NCI-H748 treated with DMSO at 0.1 percent for 48 hours (cell line): ENCODE measurements at places on chromosomes 1 and 21.

- no peak for DNase-seq
Measured at GRCh38 chr1:21234779-21235178, 55.5 kb downstream of the ECE1 start.

- DNase-seq, result peak; percentile 49
Measured at GRCh38 chr1:34970829-34971228, 14.3 kb downstream of the TMEM35B start.

DNA sequence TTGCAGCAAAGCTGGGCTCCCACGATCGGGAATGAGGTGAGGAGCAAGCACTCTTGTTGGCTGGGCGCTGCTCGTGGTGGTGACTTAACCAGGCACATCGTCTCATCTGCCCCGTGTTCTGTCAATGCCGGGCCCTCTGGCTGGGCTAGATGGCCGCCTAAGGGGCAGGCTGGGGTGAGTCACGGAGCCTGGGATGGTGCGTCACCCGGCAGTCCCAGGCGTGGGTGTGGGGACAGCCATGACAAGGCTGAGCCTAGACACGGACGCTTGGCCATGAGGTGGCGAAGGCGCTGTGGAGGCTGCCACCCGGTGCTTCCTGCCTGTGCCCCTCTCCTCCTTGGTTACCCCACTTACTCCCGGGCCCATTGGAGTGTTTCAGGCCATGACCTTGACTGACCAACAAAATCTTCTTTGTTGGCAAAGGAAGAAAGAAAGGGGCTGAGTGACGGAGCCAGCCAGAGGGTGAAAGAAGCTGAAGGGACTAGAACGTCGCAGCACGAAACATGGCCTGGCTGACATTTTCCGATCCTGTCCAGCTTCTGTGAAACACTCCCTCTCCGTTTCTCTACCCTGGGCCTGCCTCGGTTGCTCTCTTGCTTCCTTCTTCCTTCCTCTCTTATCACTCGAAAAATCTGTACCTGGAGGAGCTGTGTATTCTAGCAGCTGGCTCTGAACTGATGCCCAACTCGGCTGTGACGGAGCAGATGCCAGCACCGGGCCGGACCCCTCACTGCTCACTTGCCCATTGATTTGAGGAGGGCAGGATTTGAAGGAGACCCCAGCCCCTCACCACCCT, 596 bp downstream of the CD247 start:
- DNase-seq, result no peak

DNA sequence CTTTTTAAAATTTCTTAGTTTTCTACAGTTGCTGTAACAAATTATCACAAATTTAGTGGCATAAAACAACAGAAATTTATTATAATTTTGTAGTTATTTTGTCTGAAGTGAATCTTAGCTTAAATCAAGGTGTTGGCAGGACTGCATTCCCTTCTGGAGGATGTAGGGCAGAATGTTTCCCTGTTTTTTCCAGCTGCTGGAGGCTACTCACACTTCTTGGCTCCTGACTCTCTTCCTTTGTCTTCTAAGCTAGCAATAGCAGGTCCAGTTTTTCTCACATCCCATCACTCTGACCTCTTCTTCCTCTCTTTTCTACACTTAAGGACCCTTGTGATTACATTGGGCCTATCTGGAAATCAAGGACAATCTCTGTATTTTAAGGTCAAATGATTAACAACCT, 84.1 kb downstream of the PKN2 start:
- no peak for DNase-seq

- DNase-seq, result no peak
Measured at GRCh38 chr1:246367041-246367440, 140.0 kb downstream of the SMYD3 start.

GRCh38 chr1:182599339-182599738, 4.8 kb downstream of the RGS16 start:
- DNase-seq, result no peak

GRCh38 chr1:206419250-206419649, 51.0 kb upstream of the IKBKE start:
- DNase-seq, result no peak

DNA sequence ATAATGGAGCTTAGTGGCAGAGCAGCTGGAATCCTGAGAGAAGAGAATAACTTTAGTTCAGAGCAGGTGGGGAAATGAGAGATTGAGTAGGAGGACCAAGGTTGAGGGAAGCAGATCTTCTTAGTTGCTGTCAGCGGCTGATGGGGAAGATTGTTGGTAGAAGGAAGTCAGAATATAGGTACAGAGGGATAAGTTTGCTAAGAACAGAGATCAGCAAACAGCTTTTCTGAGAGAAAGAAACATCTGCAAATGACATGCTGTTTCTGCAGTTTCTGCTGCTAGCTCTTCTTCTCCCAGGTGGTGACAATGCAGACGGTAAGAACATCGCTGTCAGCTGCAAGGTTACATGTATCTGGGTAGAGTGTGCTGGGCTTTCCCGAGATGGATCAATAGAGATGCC, at the start of gene CD1C:
TSS of gene CD1C (plus strand) at position 113 of the 400 bp plus-strand sequence. CDS start at position 255, 142 bp downstream.
- DNase-seq, result no peak

DNA sequence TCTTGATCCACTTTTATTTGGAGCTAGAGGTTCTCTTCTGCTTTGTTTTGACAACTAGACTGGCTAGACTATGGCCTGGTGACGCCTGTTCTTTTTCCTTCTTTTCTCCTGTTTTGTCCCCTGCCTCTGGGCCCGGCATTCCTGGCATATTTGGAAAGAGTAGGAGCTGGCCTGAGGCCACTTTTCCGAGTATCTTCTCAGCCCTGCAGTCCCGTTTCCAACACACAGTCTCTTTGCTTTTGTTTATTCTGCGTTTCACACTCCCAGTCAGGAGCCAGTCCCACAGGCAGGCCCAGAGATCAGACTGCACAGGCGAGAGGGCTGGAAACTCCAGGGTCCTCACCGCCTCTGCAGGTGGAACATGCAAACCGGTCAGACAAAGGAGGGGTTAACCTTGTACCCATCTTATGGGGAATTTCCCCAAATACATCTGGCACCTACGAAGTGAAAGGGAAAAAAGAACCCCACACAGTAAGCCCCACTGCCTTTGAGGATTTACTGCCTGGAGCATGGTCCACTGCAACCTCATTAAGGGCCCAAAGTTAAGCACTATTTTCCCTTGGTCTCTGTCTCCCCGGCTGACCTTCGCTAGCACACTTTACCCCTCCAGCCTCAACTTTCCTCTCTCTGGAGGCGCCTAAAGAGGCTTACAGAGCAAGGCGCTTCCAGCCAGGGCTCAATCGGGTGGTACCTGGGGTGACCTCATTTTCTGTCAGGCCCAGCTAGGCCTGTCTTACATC, 141.1 kb downstream of the TOMM20 start:
- no peak for DNase-seq

DNA sequence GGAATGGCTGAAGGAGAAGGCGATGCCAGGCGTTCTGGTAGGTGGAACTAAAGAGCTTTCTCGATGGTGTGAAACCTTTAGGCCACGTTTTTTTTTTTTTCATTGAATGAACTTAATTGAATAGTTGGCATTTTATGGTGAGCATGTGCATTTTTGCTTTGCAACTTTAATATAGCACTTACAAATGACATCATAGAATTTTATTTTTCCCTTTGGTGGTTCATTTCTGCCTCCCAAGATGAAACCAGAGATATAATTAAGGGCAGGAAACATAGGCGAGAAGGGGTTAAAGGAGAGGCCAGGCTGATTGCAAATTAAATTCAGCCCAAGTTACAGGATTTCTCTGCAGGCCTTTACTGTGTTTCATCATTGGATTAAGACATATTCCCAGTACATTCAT, 85.5 kb upstream of the L1TD1 start:
- DNase-seq, result no peak

- DNase-seq, result no peak
Measured at GRCh38 chr1:21198929-21199328, 22.2 kb upstream of the EIF4G3 start.

GRCh38 chr1:172431721-172432192, 11.3 kb downstream of the C1orf105 start:
- no peak for DNase-seq

GRCh38 chr1:163697137-163697536, 375.4 kb downstream of the NUF2 start:
- DNase-seq, result no peak

DNA sequence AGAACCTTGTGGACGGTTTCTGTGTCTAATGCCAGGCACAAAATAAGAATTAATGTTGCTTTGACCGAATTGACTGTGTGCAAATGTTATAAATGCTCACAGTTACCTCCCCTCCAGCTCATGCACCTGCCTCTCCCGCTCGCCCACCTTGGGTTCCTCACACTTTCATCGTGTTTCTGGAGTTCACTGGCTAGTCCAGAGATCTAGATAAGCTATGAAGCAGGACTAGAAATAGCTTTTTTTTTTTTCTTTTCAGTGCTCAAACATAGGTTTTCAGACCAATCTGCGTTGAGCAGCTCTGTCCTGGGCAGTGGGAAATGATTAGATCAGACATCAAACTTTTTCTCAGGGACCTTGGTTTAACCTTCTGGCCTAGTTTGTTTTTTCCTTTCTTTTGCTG, 11.1 kb downstream of the TENT5C start:
- DNase-seq, result no peak

- DNase-seq, result no peak
Measured at GRCh38 chr1:25001125-25001915, 71.2 kb upstream of the RUNX3 start.

GRCh38 chr1:170296642-170297041, 150.9 kb downstream of the NTMT2 start:
- no peak for DNase-seq

GRCh38 chr1:207871117-207871649, 39.7 kb downstream of the CD34 start:
- DNase-seq, result no peak

DNA sequence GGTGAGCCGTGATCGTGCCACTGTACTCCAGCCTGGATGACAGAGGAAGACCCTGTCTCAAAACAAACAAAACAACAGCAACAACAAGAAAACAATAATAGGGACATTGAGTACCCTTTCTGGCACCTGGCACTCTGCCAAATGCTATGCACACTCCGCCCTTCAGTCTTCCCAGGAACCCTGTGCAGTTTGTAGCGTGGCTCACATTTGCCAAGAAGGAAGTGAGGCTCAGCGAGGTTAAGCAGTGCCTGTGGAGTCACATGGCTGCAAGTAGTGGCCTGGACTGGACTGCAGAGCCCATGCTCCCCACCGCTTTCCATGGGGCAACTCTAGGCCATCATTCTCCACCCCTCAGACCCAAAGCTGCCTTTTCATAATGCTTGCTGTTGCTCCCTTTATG, 5.3 kb upstream of the EVA1B start:
- DNase-seq, result no peak

DNA sequence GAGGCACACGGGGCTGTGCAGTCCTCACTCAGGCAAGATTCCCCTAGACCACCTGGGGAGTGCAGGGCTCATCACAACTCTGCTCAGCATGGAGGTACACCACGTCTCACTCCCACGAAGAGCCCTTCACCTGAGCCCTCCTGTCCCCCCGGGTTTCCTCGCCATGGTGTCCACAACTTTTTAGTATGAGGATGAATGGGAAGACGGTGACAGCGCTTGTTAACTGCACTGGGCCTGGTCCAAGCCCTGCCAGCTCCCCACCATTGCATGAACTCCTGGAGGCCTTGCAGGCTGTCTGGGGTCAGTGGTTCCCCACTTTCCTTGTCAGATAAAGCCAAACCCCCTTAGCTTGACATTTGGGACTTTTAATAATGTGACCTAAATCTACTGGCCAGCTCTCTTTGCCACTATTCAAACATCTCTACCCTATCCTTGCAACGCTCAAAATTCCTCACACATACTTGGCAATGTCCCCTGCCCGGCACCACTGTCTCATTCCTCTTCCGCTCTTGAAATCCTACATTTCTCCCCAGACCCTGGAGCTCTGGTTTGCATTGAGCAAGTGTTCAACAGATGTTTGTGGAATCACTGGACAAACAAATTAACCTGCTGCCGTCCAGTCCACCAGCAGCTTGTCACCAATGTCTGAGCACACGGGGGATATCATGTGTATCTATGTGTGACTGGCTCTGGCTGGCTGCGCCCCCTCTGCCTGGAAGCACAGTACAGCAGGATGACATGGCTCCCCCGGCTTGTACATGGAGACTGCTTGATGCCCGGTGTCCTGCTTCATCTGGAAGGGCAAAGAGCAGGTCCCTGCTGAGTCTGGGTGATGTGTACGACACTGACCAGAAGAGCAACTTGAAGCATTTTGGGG, 11.2 kb downstream of the TMEM9 start:
- no peak for DNase-seq

- DNase-seq, result no peak
Measured at GRCh38 chr1:49036700-49037099, 260.0 kb upstream of the BEND5 start.

DNA sequence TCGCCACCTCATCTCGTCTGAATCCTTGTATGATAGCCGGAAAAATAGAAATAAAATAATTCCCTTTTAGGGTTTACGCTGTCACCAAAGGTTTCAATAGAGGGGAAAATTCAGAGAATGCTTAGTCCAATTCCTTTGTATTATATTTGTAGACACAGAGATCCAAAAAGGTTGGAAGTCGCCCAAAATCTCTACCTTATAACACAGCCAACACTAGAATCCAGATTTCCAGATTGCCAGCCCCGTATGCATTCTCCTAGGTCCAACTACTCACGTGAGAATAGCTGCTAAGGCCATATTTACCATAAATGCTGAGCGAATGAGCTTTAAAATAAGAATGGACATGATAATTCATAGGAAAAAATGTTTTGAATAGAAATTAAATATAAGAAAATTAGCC, 124.5 kb downstream of the KCNK1 start:
- DNase-seq, result no peak

DNA sequence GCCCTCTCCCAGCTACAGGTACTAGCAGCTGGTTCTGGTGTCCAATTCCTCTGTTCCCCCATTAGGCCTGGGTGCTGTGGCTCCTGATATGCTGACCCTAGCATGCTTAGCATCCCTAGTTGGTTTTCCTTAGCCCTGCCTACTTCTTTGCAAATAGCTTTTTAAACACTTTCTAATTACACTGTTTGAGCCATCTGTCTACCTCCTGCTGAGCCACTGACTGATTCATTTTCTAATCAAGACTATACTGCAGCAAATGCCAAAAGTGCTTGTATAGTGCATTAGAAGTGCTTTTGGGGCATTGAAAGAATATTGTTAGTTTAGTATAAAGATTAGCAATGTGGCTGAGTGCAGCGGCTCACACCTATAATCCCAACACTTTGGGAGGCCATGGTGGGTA, 36.3 kb downstream of the ERICH3 start:
- peak; percentile 50 for DNase-seq

- no peak for DNase-seq
Measured at GRCh38 chr1:231774719-231775335, 148.2 kb downstream of the DISC1 start.

DNA sequence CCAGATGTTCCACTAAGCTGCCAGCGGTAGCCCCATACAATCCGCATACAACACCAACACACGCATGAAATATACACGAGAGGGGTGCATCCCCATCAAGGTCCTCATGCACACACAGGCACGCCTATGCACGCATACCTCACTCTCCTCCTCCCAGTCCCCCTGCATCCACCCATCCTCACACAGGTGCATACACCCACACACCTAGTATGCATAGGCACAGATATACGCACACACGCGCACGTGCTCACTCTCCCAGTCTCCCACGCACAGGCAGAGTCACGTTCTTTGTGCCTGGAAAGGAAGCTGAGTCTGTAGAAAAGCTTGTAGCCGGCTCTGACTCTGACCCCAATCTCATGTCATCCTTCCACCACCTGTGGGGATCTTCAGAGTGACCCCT, 16.9 kb upstream of the PADI2 start:
- no peak for DNase-seq

GRCh38 chr1:58699011-58699762, 675 bp downstream of the MYSM1 start:
- DNase-seq, result no peak

- no peak for DNase-seq
Measured at GRCh38 chr1:159686599-159687299, 27.6 kb downstream of the CRP start.
